ENCODE measurements at places on chromosomes 3 and 15.

DNA sequence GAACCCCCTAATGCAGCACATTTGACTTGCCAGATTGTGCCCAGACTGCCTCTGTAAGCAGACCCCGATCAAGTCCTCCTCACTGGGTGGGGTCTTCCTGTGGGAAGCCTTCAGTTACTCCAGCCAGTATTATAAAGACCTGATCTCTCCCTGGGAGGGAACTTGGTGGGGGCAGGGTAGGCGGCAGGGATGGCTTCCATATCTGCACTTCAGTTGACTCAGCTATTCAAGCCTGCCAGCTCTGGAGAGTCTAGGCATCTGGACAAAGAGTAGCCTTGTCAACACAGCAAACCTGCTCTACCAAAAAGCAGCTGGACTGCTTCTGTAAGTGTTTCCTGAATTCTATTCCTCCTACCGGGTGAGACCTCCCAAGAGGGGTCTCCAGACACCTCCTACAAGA lies 21.0 kb upstream of the SLC25A38 start:
- no peak for DNase-seq

DNA sequence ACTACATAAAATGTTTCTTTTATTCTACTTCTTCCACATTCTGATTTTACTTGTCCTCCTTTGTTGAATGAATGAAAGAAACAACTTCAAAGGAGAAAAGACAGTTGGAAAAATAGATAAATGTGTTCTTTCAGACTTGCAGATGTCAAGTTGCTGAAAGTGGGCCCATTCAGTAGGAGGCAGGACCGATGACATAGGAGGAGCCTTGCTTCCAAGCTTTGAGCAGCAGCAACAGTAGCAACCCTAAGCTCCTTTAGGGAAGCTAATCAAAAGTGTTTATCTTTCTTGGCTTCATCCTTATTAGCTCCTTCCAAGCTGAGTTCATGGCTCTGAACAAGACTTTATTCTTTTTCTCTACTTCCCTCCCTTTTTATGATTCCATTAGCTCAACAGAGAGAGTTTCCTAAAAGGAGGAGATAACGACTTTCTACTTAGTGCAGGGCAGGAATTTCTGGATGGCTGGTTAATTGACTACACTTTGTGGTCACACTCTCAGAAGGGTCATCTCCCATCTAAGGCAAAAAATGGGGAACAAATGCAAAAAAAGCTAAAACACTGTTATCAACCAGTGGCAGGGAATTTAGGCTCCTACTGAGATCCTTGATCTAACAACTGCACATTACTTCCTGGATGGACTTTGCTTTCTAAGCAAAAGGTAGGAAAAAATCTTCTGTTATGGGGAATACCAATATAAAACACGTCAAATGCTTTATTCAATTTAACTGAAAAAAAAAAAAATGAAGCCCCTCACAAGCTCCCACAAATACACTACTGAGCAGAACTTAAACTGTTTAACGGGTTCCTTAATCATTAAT lies 4.8 kb downstream of the MORC1 start:
- DNase-seq, result no peak

DNA sequence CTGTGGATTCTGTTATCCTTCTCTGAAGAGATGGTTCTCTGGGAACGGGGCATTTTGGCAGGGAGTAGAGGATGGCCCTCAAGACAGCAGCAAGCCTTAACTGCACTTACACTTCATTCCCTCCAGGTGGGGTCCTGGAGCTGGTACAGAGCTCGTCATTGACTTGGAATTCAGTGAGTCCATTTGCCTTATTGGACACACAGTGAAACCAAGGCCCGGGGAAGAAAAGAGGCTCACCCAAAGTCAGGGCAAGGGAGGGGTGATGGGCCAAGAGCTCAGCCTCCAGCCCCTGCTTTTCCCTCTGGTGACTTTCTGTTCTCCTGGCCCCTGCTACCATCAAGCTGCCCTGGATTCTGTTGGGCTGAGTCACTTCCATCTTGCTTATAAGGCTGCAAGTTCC lies 125.6 kb downstream of the ETFA start:
- peak; percentile 54 for DNase-seq

DNA sequence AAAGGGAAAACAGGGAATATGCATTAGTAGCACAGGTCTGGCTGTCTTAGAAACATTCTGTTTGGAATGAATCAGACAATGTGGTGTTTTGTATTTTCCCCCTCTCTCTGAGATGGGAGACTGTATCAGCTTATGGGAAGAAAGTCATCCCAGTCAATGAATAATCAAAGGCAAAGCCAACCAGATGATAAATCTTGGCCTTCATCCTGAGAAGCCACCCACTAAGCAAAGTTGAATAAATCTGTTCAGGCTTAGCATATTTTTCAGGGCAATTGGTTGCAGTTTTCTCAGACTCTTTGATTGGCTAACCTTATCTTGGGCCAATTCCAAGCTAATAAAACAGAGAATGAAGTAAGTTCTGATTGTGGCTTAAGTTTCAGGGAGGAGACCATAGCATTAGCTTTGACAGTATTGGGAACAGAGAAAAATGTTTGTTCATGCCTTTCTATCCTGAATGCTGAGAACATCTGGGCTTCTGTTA lies 63.6 kb upstream of the ARL8B start:
- DNase-seq, result peak; percentile 44

DNA sequence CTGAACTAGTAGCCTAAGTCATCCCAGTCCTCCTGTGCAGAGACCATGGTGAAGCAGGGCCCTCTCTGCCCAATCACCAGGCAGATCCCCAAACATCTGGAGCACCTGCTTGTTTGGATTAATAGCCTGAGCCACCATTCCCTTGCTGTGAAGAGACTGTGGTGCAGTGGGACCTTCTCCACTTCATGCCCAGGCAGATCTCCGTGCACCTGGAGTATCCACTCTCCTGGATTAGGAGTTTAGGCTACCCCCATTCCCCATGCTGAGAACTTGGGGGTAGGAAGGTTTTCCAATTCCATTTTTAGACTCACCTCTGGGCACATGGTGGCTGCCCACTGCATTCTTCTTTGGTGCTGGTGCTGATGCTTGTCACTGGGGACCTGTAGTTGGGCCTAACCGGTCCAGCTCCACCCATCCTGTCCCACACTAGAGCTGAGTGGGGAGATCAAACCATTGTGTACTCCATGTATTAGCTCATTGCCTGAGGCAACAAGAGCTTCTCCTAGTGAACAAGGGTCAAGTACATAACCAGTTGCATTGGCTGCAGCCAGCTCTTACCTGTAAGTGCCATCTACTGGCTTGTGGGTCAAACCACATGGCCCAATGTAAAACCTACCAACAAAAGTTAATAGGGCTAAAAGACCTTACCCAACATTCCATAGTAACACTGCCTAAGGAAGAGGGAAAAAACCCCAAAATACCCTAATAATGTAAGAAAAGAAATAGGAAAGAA lies 382.5 kb upstream of the CBLB start:
- DNase-seq, result no peak

- DNase-seq, result no peak
Measured at GRCh38 chr15:22808240-22808639, 21.8 kb downstream of the NIPA1 start.

GRCh38 chr3:112773864-112774263 lies 72.8 kb downstream of the CD200R1L start:
- no peak for DNase-seq

DNA sequence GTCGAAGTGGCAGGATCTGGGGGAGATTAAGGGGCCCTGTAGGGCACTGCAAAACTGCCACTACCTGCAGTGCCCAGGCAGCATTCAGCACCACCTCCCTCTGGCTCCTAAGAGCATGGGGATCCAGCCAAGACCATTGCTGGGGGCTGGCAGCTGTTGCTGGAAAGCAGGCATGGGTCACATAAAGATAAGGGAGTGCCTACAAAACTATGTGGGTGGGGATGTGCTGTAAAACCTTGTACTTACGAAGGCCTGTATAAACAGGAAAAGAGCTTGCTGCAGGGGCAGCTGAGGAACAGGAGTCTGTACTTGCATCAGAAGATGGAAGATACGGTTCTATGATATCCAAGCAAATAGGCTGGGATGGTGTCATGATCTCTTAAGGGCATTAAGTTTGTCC lies 27.1 kb downstream of the IL20RB start:
- peak; percentile 63 for DNase-seq

GRCh38 chr3:121748680-121749275 lies 763 bp downstream of the GOLGB1 start:
- peak; percentile 83 for DNase-seq

- no peak for DNase-seq
Measured at GRCh38 chr15:63991706-63992105, 54.6 kb downstream of the DAPK2 start.

- no peak for DNase-seq
Measured at GRCh38 chr3:164533275-164533674, 545.0 kb downstream of the SI start.

- DNase-seq, result peak; percentile 58
Measured at GRCh38 chr15:52261498-52262242, 33.9 kb downstream of the MYO5C start.

GRCh38 chr3:169619793-169620192 lies 43.7 kb downstream of the MECOM start:
- no peak for DNase-seq

GRCh38 chr3:100256731-100257151 lies 4.1 kb upstream of the TBC1D23 start:
- DNase-seq, result no peak

- DNase-seq, result no peak
Measured at GRCh38 chr3:121970047-121970446, 52.0 kb downstream of the ILDR1 start.

DNA sequence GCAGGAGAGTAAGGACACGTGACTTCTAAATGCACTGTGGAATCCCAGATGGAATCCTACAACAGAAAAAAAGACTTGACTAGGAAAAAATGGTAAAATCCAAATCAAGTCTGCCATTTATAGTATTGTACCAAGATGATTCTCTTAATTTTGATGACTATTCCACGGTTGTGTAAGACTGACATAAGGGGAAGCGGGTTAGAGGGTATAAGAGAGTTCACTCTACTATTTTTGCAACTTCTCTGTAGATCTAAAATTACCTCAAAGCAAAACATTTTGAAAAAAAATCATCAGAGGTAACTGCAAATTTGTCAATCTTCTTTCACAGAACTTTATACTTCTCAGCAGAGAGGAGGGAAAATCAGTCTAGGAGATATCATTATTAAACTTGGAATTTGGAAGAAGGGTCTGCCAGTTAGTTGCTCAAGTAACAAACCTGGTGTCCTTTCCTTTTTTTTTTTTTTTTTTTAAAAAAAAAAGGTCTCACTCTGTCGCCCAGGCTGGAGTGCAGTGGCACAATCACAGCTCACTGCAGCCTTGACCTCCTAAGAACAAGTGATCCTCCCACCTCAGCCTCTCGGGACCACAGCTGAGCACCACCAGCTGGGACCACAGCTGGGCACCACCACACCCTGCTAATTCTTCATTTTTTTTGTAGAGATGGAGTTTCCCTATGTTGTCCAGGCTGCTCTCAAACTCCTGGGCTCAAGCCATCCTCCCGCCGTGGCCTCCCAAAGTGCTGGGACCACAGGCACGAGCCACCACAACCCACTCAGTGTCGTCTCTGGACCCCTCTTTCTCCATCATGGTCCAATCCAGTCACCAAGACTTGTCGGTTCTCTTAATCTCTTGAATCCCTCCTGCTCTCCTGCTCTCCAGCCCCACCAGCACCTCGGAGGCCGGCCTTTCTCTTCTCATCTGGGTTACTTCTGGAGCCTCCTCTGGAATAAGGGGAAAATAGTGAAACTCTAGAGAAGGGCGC lies 14.9 kb upstream of the HES1 start:
- no peak for DNase-seq

- DNase-seq, result no peak
Measured at GRCh38 chr3:194610689-194611088, 22.5 kb downstream of the TMEM44 start.

GRCh38 chr3:113533534-113533892 lies 1.2 kb downstream of the SIDT1 start:
- DNase-seq, result no peak

- DNase-seq, result no peak
Measured at GRCh38 chr15:98939311-98940080, 68.1 kb downstream of the PGPEP1L start.

DNA sequence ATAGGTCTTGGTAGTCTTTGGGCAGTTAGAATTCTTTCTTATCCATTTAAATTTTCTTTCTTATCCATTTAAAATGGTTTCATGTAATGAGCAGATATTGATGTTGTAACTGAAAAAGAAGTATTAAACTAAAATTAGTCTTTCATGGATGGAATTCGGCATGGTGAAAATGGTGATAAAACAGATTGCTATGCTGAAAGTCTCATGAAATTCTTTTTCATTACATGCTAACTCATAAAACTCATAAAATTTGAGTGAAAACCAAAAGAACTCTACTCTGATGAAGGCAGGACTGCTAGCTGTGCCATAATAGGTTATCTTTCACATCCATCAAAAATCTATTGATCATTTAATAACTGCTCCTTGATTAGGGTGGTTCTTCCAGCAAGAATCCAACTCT lies 3.9 kb upstream of the CD96 start:
- DNase-seq, result no peak

- DNase-seq, result no peak
Measured at GRCh38 chr3:31025541-31025940, 131.1 kb upstream of the GADL1 start.

DNA sequence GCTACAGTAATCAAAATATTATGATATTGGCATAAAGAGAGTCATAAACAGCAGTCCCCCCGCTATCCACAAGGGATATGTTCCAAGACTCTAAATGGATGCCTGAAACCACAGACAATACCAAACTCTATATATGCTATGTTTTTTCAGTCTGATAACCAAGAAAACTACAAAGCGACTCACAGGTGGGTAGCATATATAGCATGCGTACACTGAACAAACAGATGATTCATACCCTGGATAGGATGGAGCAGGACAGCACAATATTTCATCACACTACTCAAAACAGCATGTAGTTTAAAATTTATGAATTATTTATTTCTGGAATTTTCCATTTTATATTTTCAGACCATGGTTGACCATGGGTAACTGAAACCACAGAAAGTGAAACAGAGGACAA lies 87.0 kb upstream of the PPP2R3A start:
- DNase-seq, result no peak

DNA sequence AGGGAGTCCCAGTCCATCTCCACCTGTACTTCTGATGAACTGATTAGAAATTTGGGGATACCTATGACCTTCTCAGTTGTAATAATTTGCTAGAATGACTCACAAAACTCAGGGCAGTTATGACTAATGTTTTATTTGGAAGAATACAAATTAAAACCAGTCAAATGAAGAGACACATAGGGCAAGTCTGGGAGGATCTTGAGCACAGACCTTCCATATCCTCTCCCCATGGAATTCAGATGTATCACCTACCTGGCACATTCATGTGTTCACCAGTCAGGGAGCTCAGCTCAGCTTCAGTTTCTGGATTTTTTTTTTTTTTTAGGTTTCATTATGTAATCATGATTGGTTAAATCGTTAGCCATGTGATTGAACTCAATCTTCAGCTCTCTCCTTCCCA lies 247.7 kb downstream of the VGLL3 start:
- DNase-seq, result no peak

GRCh38 chr3:65408531-65409175 lies 630.1 kb downstream of the MAGI1 start:
- DNase-seq, result no peak

- peak; percentile 72 for DNase-seq
Measured at GRCh38 chr3:143970773-143971358, 757 bp upstream of the DIPK2A start.

GRCh38 chr3:148948913-148949657 lies 42.3 kb upstream of the GYG1 start:
- no peak for DNase-seq

- peak; percentile 75 for DNase-seq
Measured at GRCh38 chr15:85618956-85619491, 175.7 kb downstream of the KLHL25 start.

- no peak for DNase-seq
Measured at GRCh38 chr3:138381413-138381901, 33.1 kb downstream of the MRAS start.

All from hepatocyte (in vitro differentiated cells).